Posterior cingulate gyrus (tissue), 11 donors: ENCODE measurements at places on chromosomes 6 and 20.

GRCh38 chr6:138334000-138334399 lies 43.7 kb upstream of the SMIM28 start:
- no peak for DNase-seq

GRCh38 chr6:41917528-41917927 lies 3.4 kb downstream of the MED20 start:
- no peak for DNase-seq

GRCh38 chr20:15799871-15800270 lies 773.4 kb downstream of the KIF16B start:
- no peak for DNase-seq

DNA sequence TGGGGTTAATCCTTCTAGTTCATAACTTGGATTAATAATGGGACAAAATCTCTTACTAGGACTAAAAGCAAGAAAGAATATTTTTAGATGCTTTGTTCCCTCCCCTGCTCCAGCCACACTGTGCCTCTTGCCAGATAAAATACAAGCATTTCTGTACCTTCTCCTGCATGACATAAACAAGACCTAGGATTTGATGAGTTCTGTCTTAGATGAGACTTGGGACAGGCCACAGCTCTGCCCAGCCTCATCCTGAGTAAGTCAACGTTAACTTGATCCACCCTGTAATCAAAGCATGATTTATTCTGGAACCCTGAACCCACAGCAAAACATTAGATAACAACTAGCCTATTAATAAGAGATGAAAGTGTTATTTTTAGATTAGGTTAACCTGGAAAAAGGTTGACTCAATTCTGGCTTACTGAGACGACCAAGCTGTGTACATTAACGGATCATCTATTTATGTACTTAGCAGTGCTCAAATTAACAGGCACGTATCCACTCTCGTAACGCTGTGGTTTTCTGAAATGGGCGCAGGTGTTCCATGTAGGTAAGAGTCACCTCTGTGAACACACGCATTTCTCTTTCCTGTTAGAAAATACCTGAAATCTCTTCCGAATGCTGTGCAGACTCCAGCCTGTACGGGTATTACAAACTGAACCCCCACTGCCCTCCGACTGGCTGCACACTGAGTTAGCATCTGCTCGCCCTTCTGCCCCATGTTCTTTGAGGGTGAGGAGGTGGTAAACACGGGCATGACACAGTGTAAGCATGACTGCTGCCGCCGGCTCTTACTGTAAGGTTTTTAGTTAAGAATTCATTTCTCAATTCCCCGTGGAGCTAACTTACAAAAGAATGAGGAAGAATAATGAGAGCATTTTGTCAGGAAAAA lies 132.1 kb upstream of the FOXQ1 start:
- DNase-seq = no peak

DNA sequence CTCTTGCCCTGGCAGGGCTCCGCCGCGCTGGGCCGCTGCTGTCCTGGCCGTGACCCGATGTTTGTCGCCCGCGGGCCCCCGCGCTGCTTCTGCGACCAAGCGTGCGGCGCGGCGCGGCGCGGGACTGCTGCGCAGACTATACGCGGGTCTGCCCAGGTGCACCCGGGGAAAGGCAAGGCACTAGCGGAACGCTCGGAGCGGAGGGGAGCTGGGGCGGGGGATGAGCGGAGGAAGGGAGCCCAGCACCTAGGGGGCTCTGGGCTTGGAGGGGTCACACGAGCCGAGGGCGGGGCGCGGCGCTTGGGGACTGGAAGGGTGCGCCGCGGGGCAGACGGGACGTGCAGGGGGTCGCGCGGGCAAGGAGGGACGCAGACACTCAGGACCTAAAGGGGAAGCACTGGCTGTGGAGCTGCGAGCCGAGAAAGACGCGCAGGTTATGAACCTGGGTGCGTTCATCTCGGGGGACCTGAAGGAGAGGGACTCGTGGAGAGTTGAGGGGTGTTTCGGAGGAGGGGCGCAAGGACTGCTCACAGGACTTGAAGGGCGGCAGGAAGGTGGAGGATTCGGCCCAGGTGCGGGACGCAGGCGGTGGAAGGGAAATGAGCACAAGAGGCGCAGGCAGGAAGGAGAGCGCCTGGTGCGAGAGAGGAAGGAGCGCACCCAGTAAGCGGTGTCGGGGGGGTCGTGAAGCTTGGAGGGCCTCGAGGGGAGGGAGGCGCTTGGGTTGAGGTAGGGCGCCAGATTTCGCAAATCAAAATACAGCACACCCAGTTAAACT lies 40.8 kb upstream of the ZNFX1 start:
- peak; percentile 82 for DNase-seq

DNA sequence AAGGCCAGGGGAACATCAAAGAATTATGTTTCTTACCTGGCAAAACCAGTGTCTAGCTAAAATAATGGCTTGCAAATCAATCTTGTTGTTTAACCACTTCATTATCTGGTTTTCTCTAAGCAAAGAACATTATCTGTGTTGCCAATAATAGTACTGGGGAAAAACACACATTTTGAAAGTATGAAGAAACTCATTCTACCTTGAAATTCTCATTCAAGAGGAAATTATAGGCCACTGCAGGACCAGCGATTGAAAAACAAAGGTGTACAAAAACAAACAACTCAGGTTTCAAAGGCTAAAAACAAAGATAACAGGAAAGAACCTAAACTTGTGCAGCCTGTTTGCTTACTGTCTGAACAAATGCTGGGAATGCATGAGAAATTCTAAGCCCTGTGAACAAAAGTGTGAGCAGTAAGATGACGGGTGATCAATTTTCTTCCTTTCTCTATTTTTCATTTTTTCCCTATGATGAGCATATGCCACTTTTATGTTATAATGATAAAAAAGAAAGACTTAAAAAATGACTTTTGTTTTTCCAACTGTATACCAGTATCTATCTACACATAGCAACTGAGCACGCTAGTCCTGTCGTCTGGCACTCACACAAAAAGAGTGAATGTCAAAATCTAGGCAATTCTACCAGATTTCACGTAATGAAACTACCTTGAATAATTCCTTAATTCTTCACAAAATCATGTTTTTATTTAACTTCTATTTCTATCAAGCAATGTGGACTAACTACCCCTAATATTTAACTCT lies 117.9 kb downstream of the SGK1 start:
- DNase-seq = no peak

DNA sequence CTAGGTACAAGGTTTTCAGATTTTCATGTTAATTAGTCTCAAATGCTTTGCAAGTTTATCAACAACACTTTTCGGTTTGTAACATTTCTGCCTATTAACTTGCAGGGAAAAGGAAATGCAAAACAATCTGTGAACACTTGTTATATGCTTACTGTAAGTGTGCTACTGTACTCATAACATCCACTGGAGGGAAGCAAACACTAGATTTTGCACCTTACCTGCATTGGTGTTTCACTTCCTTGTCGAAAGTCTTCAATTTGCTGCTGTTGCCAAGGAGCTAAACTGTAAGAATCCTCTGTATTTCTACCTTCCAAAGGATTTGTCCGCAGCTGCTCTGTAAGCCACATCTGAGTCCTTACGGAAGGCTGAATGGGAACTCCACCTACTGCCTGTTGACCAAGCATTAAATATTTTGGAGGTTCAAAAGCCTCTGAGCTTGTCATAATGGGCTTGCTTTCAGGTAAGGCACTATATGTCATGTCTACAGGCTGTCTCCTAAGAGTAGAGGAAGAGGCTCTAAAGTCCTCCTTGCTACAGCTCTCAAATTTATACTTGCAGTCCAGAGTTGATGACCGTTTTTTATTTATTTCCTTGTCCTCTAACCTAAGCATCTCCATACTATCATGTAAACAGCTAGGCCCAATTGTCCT lies 17.3 kb downstream of the PLN start:
- no peak for DNase-seq

DNA sequence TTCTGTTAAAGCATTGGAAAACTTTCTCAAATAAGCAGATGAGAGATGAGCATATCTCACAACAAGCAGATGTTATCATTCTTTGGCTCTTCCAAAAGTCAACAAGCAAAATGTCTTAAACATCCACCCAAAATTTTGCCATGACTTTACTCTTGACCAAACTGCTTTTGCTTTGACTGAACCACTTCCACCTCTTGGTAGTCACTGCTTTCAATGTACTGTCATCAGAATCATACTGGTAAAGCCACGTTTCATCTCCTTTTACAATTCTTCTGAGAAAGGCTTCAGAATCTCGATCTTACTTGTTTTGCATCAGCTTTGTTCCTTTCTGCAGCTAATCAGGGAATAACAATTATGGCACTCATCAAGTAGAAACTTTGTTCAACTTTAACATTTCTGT lies 498.5 kb upstream of the GJE1 start:
- DNase-seq = no peak

DNA sequence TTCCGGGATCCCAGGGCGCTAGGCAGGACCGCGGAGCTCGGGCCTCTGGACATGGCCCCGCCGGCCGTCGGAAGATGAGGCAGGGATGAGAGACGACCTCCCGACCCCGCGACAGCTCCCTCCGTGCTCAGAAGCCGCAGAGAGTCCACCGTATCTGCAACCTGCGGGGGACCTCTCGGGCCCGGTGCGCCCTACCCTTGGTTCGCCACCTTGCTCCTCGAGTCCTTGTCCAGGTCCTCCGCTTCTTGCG lies 301 bp downstream of the PPP1R3D start:
- no peak for DNase-seq

GRCh38 chr6:30884521-30885480 lies 482 bp downstream of the DDR1 start:
- peak; percentile 91 for DNase-seq

- no peak for DNase-seq
Observed at GRCh38 chr6:44349904-44350649, 7.6 kb downstream of the SPATS1 start.

- no peak for DNase-seq
Observed at GRCh38 chr6:24415753-24416152, 13.0 kb downstream of the MRS2 start.

DNA sequence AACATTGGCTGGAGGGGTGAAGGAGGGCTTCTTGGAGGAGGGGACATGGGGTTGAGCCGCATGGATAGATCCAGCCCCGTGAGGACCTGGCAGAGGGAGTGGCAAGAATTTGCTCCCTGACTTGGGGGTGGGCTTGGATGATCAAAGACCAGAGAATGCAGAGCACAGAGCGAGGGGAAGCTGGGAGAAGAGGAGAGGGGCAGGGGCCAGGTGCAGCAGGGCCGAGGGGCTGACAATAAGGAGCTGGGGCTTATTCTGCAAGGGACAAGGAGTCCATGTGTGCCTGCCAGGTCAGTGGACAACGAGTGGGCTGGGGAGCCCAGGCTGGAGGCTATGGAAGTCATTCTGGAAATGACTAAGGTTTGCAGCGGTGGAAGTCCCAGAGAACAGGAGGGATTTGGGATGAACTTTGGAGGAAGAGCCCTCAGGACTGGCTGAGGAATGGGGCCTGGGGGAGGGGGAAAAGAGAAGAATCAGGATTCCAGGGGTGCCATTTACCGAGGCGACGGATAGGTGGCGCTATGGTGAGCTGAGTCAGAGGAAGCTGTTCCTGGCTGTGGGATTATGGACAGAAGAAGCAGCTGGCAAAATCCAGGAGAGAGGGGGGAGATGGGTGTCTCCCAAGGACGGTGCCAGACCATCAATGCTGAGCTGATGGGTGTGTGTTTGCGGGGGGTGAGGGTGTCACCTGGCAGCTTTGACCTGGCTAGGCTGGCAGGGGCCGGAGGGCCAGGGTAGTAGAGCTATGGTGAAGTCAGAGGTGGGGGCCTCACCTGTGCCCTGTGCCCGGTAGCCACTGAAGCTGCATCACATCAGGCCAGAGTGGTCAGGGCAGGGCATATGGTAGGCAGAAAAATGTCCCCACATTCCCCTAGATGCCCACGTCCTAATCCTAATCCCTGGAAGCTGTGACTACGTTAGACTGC lies 7.8 kb downstream of the KCNG1 start:
- peak; percentile 69 for DNase-seq

DNA sequence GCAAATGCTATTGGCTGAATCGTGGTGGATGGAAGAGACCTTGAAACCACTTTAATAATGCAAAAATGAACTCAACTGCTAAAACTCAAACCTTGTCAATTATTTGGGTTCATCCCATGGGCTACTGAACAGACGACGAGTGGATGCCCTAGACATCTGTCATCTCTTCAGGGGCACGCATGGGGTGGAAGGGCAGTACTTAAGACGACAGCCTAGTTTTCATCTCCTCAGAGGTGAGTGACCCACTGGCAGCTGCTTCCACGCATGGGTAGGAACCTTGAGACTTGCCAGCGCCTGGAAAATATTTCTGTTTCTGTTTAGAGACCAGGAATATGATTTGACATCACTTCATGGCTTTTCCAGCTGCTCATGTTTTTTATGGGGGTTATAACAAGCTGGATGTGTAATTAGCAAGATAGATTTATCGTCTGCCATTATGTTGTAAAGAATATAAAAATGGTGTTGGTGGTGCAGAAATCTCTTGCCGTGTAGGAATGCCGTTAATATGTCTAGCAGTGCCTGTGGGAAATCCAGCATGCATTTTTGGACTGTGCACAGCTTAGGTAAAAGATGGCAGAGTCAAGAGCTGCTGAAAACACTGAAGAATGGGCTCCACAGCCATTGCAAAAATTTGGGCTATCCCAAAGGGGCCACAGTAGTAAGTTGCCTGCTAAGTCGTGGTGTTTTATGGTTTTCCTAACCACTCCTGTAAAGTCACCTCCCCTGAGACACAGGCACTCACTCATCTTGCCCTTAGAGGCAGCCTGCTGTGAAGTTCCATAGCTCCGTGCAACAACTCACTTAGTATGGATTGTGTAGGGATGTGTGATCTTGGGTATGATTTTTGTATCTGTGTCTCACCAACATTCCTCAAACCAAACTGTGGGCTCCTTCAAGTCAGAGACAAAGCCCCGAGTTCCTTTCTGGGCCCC lies 203.3 kb downstream of the EYA2 start:
- DNase-seq = no peak

GRCh38 chr6:109036574-109037294 lies 57.9 kb downstream of the SESN1 start:
- no peak for DNase-seq

DNA sequence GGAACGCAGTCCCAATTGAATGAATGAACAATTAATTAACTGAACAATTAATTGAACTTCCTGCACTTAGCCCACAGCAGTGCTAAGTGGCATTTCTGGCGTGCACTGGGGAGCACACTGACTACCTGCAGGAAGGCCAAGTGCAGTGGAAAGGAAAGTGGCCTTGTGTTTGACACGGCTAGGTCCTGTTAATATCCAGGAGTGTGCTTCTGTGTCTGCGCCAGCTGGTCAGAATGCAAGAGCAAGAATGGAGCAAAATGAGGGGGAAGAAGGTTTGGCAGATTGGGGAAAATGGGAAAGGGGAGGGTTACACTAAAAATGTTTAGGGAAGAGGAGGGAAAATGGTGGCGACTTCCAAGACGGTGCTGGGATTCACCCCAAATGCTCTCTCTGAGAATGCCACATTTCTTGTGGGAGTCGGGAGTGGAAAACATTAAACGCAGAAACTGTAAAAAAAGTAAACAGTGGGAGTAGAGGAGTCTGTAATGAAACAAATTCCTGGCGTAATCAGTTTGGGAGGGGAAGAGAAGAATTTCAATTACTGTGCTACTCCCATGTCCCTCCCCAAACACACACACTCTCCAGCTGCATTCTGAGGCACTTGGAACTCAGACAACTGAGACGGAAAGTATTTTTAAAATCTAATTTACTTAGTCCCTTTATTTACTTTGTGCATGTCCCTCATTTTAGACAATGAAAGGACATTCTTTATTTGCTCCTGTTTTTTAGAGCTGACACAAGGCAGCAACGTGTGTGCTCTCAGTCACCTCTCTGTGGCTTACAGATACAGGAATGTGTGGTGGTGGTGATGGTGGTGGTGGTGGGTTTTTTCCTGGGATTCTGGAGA lies 64.1 kb downstream of the CLIC5 start:
- no peak for DNase-seq

- DNase-seq = no peak
Observed at GRCh38 chr6:44869321-44869897, 458.7 kb upstream of the RUNX2 start.
